ENCODE measurements at places on chromosomes 12 and 14.

GRCh38 chr12:12975322-12976077 is 23.5 kb upstream of the GPRC5D start:
- DNase-seq = no peak

GRCh38 chr12:50785406-50786001 is 21.6 kb downstream of the ATF1 start:
- no peak for DNase-seq

- no peak for DNase-seq
Measured at GRCh38 chr14:94328196-94328595, 5.1 kb upstream of the SERPINA6 start.

GRCh38 chr14:32847867-32848266 is 90.8 kb upstream of the NPAS3 start:
- no peak for DNase-seq

GRCh38 chr12:127629066-127629820 is 637.7 kb upstream of the TMEM132C start:
- DNase-seq = no peak

DNA sequence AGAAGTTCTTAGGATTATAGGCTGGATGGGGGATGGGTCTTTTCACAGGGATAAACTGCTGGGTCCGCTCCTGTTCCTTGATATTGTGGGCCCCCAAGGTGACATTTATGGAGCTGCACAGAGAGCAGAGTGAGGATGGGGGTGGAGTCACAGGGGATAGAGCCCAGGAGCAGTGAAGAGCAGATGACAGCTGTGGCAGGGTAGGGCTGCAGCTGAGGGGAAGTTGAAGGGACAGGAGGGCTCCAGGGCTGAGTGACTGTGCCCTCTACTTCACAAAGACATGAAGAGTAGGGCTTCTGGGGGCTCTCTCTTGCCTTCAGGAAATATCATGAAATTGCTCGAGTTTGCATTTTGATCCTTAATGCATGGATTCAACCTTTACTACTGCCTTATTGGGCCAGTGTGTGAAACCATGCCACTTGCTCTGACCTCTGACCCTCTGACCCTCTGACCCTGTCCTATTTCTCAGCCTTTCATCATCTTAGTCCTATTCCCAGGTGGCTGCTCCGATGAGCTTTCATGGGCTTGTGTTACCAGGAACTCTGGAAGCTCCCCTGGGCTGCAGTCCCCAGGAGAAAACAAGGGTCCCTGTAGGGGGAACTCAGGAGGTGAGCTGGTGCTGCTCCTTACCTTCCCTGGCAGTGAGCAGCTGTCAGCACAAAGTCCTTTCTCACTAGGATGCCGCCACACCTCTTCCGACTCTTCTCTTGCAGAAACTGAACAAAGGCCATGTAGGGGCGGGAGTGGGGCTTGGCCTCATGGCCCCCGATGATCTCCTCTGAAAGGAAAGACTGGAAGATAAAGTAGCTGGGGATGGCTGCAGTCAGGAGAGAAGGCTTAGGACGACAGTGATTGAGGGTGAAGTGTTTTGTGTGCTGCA is 1.6 kb downstream of the GZMH start:
- no peak for DNase-seq

GRCh38 chr14:61174441-61174891 is 106.7 kb downstream of the TMEM30B start:
- DNase-seq = no peak

GRCh38 chr14:61749867-61750266 is 12.4 kb upstream of the SNAPC1 start:
- peak; percentile 41 for DNase-seq

DNA sequence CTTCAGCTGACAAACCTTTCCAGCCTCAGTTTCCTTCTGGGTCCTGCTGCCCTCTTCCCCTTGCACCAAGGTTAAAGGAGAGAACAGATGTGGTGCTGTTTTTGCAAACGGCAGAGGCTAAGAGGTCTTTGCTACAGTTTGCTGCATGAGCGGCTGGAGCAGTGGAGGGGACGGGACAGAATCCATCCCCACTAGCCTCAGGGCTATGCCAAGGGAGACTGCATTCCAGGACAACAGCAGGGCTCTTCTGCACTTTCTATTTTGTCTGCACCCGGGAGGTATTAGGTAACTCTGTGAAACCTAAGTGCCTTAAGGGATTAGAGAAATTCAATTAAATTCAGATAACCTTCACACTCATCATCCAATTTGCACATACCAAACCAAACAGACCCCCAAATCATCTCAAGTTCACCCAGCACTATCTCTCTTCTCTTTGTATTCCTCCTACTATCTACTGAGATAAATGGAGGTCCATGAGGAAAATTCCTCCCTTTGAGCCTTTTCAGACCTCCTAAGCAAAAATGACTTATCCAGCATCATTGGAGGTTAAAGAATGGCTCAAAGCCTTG is 103.8 kb upstream of the VRK1 start:
- no peak for DNase-seq

DNA sequence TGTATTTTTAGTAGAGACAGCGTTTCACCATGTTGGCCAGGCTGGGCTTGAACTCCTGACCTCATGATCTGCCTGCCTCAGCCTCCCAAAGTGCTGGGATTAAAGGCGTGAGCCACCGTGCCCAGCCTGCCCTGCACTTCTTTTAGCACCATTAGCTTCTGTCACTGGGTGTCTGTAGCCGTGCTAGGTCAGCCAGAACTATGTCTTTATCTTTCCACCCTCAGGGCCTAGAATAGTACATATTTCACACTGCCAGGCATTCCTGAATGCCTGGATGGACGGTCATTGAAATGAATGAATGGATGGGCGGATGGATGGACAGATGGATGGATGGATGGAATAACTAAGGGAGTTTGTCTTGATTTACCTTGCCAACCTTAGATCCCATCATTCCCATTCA is 33.7 kb downstream of the FBXL14 start:
- DNase-seq = no peak

DNA sequence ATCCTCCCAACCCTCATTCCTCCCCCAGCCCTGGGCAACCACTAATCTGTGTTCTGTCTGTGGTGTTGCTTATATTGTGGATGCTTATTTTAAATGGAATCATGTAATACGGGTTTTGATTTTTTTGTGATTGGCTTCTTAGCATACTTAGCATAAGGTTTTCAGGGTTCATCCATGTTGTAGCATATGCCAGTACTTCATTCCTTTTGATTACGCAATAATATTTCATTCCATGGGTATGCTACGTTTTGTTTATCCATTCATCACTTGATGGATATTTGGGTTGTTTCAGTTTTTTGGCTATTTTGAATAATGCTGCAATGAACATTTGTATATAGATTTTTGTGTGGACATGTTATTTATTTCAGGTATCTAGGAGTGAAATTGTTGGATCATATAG is 82.9 kb downstream of the TSPAN9 start:
- DNase-seq = no peak

- DNase-seq = no peak
Measured at GRCh38 chr14:104925855-104926609, 1.4 kb downstream of the PLD4 start.

DNA sequence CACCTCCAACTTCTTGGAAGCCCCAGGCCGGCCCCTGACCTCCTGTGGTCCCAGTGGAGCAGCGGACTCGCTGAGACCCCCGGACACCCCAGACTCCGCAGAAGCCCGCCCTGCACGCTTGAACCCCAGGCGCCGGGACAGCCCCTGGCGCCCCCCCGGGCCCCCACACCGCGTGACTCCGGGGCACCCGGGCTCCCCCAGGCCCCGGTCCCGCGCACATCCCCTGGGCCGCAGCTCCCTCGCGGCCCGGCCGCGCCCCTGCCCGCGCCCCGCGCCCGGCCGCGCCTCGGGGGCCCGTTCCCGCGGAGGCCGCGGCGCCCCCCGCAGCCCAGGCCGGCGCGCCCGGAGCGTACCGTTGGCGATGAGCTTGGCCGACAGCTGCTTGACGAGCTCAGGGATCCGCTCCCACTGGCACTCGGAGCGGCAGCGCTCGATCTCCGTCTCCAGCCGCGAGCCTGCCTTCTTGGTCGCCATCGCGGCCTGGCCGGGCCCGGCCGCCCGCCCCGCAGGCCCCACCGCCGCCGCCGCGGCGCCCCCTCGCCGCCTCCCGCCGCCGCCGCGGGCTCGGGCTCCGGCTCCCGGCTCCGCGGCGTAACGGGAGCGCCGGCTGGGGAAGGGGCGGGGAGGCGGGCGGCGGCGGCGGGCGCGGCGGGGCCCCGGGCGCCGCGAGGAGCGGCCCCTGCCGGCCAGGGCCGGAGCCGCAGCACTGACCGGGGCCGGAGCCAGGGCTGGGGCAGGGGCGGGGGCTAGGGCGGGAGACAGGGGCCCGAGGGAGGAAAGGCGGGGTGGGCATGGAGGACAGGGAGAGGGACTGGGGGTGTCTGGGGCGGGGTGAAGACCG is at the start of gene TTC7B:
TTC7B (minus strand) TSS at position 609 of the 841 bp plus-strand sequence; CDS start at position 474, 135 bp downstream.
- DNase-seq = peak; percentile 17

DNA sequence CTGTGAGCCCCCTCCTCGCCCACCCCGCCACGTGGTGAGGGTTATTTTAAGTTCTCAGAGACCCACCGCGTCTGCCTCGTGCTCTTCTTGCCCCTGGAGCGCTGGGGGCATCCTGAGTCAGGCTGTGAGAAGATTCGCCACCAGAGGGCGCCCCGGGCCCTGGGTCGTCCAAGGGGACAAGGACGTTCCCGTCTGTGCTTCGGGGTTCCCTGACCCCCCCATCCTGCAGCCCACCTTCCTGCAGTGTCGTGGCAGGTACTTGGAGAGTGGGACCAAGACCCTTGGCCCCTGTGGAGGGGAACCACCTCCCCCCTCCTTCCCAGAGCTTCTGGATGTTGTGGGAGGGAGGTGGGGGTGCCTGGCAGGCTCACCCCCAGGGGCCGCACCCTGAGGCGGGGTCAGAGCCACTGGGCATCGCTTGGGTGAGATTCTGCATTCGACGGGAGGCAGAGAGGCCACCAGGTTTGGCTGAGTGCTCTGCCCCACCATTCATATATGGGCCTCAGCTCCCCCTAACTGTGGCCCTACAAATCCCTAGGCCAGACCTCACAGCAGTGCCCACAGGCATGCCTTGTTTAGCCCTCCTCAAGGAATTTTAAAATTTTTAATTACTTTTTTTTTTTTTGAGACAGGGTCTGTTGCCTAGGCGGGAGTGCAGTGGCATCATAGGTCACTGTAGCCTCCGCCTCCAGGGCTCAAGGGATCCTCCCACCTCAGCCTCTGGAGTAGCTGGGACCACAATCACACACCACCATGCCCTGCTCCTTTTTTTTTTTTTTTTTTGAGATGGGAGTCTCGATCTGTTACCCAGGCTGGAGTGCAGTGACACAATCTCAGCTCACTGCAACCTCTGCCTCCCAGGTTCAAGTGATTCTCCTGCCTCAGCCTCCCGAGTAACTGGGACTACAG is 17.0 kb downstream of the RHOF start:
- DNase-seq = no peak

- DNase-seq = no peak
Measured at GRCh38 chr12:68932128-68932960, 627 bp downstream of the CPM start.

DNA sequence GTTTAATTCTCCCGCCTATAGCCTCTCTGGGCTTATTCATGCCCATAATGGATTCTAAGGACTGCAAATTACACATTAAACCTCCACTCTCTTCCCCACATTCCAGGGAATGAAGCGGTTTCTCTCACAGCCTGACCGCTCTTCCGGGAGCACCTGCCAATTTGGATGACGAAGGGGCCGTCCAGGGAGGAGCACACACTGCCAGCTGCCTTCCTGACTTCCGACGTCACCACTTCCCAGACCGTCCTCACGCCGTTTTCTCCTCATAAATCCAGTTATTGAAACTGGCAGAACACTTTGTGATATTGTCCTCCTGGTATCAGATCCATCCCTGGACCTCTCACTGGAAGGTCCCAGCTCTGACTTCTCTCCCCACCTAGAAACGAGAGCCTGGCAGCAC is 87.6 kb downstream of the GCH1 start:
- DNase-seq = no peak

DNA sequence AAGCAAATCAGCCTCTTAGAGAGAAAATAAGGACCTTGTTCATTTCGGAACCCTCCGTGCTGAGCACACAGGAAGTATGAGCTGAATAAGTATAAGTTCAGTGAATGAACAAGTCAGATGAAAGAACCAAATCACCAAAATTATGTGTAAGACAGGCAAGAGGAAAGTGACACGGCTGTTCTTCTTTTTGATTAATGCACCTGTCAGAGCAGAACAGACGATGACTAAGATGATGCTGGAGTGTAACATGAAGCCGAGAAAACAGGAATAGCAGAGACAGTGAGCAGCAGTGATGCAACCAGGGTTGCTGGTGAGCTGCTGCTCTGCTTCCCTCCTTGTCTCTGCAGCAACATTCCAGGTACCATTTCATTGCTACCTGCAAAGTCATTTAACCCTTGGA is 861.1 kb downstream of the GALC start:
- no peak for DNase-seq

All from NCI-H1092 (cell line).